ENCODE measurements at places on chromosomes 3 and 15.

DNA sequence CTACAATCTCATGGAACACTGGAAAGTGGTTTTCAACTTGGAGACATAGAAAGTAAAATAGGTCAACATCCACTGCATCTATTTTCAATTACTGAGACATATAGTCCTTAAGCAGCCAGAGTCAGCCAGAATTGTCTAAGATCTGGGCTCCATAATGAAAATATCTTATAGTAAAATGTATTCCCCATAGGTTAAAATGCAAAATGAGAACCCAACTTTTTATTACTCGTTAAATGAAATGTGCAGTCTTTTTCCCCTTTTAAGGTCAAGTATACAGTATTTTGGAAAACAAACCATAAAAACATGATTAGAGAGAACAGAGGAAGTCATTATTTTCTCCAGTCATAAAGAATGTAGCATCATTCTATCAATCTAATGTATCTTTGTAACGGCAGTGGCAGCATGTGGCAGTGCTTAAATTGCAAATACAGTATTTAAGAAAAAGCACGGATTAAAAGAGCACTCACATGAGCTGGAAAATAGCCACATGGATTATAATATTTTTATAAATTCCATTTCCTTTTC, 64.4 kb upstream of the CPB1 start:
- DNase-seq: no peak

GRCh38 chr15:69451951-69452691, 497 bp upstream of the RPLP1 start:
- DNase-seq: no peak

- DNase-seq: no peak
Observed at GRCh38 chr15:75349851-75350588, 3.2 kb downstream of the NEIL1 start.

- DNase-seq: peak; percentile 47
Observed at GRCh38 chr15:41993472-41994170, 21.3 kb upstream of the EHD4 start.

GRCh38 chr15:101233651-101234280, 18.1 kb downstream of the CHSY1 start:
- DNase-seq: no peak

DNA sequence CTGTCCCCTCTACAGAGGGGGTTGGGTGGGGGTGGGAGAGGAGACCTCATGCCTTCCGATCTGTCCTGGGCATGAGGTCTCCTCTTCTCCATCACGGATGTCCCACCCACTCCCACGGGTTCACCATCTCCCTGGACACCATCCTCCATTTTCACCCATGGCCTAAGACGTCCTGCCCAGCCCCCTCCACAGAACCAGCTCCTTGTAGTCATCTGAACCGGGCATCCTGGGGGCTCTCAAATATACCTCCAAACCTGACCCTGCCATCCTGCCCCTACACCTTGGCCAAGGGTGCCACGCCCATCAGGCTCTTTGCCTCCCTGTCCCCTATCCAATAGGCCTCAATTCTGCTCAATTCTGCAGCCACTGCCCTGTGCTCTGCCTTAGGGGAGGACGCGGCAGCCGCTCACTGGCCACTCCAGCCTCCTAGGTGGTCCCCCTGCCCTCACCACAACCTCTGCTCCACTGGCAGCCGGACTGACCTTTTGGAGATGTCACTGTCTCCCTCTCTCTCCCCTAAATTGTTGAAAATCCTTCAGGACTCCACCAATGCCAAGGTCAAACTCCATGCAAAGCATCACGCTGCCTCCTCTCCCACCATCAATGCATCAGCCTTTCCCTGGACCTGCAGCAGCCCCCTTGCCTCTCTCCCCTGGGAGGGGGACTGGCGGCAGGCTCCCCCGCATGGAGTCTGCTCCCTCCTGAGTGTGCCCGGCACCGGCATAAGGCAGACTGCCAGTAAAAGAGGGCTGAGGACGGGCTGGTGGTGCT, 9.4 kb upstream of the ANPEP start:
- DNase-seq: no peak

DNA sequence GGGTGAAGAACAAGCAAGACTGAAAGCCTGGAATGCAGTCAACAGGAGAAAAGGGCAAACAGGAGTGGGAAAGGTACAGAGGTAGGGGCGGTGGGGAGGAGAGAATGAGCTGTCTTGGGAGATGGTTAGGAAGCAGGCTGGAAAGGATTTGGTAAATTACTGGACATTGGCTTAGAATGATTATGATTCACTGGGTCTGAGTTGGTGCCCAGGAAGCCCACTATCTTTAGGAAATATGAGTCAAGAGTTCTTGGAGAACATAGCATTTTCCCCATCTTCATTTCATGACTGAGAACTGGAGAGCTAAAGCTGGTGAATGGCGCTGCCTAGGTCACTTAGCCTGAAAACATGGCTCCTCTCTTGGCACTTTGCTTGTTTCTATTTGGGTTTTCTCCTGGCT, 74.7 kb upstream of the C3orf80 start:
- peak; percentile 31 for DNase-seq

GRCh38 chr15:49877117-49877872, 241.7 kb downstream of the ATP8B4 start:
- no peak for DNase-seq

Measured in kidney capillary endothelial cell (primary cell).